Osteocyte (in vitro differentiated cells): ENCODE measurements at places on chromosomes 2 and 18. TPM values are rescaled to one million over a fixed set of nuclear protein-coding genes. Genes with fewer than 3 reads are reported as not detected.

GRCh38 chr2:165631089-165631488 lies 161.6 kb downstream of the CSRNP3 start:
- no peak for DNase-seq
- peaks cover 2% of the 10 kb centered on the region for H3K27me3 ChIP-seq
- H3K4me3 ChIP-seq, result no peak overlapping the region
- H3K36me3 ChIP-seq, result no peaks in the 10 kb centered on the region

- peaks cover 27% of the 10 kb centered on the region for H3K27me3 ChIP-seq
- no peaks in the 10 kb centered on the region for H3K36me3 ChIP-seq
- no peak for DNase-seq
- H3K27ac ChIP-seq, result no peak overlapping the region
Measured at GRCh38 chr2:58875436-58875835, 634.3 kb upstream of the FANCL start.

The COPS8 gene
- 104 and 107 TPM in 2 replicates for total RNA-seq

DNA sequence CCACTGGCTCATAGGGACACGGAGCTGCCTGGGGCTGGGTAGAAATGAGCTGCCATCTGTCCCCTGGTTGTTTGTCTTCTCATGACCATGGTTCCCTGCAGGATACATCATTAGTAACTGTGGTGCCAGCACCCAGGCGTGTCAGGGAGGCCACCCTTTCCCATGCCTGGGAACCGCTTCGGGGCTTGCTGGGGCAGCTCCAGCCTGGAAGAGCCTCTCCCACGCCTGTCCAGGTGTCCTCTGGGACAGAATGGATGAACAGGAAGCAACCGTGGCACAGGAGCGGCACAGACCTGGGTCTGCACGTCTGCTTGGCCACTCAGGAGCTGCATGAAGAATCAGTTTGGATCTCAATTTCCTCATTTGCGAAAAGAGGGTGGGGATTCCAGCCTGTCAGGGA lies 34.8 kb downstream of the SDC1 start:
- no peaks in the 10 kb centered on the region for H3K36me3 ChIP-seq
- no peak for DNase-seq
- peaks cover 28% of the 10 kb centered on the region for H3K4me1 ChIP-seq
- no peak overlapping the region for H3K4me3 ChIP-seq
- H3K27me3 ChIP-seq, result no peaks in the 10 kb centered on the region

DNA sequence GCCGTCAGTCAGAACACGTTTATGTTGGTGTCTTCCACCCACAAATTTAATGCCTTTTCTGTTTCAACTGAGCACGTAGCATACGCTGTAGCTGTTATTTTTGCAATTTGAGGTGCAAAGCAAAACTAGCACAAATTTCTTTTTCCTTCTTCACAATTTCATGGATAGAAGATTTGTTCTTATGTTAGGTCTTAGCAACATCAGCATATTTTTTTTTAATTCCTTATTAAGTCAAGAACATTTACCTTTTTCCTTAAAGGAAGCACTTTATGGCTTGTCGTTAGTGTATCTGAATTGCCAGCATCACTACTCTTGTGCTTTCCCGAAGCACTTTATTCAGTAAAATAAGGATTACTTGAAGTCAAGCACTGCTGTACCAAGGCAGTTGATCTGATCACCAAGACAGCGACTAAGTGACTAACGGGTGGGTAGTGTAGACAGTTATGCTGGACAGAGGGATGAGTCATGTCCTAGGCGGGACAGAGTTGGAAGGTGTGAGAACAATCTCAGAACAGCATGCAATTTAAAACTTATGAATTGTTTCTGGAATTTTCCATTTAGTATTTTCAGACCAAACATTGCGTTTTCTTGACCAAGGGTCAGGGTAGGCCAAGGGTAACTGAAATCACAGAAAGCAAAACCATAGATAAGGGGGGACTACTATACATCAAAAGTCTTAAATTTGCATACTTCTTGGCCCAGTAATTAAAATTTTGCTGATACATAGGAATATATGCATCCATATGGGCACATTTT lies 13.3 kb downstream of the BABAM2 start:
- no peaks in the 10 kb centered on the region for H3K27me3 ChIP-seq
- H3K36me3 ChIP-seq, result peaks cover 24% of the 10 kb centered on the region
- H3K4me3 ChIP-seq, result no peak overlapping the region
- H3K4me1 ChIP-seq, result peaks cover 7% of the 10 kb centered on the region

The AMER3 gene
- total RNA-seq, result not detected in 2 replicates

DNA sequence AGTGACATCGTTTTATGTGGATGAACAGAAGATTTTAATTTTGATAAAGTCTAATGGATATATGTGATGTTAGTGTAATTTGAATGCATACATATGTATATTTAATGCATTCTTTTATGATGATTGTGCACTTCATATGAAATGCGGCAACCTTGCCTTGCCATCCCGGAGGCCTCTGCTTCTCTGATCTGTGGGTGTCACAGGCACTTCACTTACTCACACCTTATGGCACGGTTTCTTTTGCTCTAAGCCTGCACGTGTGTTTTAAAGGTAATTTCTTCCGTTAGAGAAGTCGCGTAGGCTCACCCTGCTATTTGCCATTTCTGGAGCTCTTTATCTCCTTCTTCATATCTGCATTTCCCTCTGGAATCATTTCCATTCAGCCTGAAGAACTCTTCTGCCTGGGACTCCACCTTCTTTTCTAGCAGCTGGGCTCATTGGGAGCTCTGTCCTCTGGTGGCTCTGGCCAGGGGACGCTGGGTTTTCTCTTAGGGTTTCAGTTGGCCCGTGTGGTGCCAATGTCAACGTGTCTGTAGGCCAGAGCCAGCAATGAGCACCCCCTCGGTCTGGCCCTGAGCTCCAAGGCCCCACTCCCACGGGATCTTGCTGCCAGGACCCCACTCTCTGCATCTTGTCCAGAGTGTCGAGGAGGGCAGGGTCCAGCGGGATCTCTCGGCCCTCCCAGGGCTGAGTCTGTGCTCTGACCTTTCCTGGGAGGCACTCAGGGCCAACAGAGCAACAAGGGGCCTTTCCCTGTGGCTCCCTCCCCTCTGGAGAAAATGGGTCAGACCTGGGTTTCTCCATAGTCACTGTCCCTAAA lies 97.3 kb downstream of the RTP5 start:
- H3K4me3 ChIP-seq, result peak overlapping the region; percentile 54
- H3K4me1 ChIP-seq, result peaks cover 20% of the 10 kb centered on the region
- no peak overlapping the region for H3K27ac ChIP-seq
- no peak for DNase-seq
- H3K36me3 ChIP-seq, result no peaks in the 10 kb centered on the region
- H3K27me3 ChIP-seq, result peaks cover 9% of the 10 kb centered on the region

GRCh38 chr2:239399433-239399920 lies 1.3 kb downstream of the HDAC4 start:
- peaks cover 22% of the 10 kb centered on the region for H3K4me1 ChIP-seq
- no peak for DNase-seq
- H3K27ac ChIP-seq, result peak overlapping the region; percentile 66

GRCh38 chr2:241430178-241430577 lies 74.1 kb downstream of the FARP2 start:
- H3K4me1 ChIP-seq, result no peaks in the 10 kb centered on the region
- no peaks in the 10 kb centered on the region for H3K27me3 ChIP-seq
- no peak overlapping the region for H3K27ac ChIP-seq
- DNase-seq, result peak; percentile 34

- H3K4me1 ChIP-seq, result no peaks in the 10 kb centered on the region
- DNase-seq, result no peak
- H3K36me3 ChIP-seq, result no peaks in the 10 kb centered on the region
- no peak overlapping the region for H3K4me3 ChIP-seq
Measured at GRCh38 chr2:118762290-118762689, 85.2 kb downstream of the EN1 start.

- H3K4me1 ChIP-seq, result peaks cover 10% of the 10 kb centered on the region
- peaks cover 16% of the 10 kb centered on the region for H3K36me3 ChIP-seq
- no peak overlapping the region for H3K4me3 ChIP-seq
Measured at GRCh38 chr2:162174746-162175145, 22.7 kb upstream of the GCG start.

- H3K27ac ChIP-seq, result no peak overlapping the region
- H3K4me1 ChIP-seq, result no peaks in the 10 kb centered on the region
- H3K36me3 ChIP-seq, result no peaks in the 10 kb centered on the region
- no peak for DNase-seq
- H3K27me3 ChIP-seq, result no peaks in the 10 kb centered on the region
Measured at GRCh38 chr2:1418566-1418965, 5.3 kb downstream of the TPO start.

DNA sequence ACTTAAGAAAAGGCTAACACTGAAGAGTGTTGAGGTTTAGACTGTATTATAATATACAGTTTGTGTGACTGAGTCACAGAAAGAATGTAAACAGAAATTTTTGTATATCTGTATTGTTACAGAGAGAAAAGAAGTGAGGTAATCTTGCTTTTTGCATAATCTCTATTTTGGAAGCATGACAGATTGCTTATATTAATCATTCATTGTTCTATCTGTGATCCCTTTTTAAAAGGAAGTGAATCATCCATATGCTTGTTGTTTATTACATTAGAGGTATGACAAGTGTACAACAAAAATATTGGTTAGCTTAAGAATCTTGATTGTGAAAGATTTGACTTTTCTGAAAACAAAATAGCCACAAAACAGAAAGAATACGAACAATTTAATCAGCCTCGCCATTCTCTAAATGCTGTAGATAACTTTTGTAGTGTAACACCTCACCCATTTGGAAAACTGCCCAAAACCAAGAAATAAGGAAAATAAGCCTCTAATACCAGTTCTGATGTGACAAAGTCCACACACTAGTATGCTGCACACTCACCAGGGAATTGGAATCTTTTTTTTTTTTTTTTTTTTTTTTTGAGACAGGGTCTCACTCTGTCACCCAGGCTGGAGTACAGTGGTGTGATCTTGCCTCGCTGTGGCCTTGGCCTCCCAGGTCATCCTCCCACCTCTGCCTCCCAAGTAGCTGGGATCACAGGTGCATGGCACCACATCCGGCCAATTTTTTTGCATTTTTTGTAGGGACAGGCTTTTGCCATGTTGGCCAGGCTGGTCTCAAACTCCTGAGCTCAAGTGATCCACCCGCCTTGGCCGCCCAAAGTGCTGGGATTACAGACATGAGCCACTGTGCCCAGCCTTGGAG lies 91.5 kb upstream of the LPIN2 start:
- DNase-seq, result no peak
- H3K27ac ChIP-seq, result no peak overlapping the region
- no peak overlapping the region for H3K4me3 ChIP-seq
- no peaks in the 10 kb centered on the region for H3K27me3 ChIP-seq
- no peaks in the 10 kb centered on the region for H3K36me3 ChIP-seq

DNA sequence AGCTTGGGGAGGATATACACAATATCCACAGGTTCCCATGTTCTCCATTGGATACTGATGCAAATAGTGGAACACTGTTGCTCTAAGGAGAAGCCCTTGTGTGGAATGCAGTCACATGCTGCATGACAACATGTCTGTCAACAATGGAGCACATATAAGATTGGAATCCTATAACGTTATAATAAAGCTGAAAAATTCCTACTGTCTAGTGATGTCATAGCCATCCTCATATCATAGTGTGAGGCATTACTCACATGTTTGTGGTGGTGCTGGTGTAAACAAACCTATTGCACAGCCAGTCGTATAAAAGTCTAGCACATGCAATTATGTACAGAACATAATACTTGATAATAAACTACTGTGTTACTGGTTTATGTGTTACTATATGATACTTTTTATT lies 394.7 kb downstream of the FBXO15 start:
- no peak overlapping the region for H3K4me3 ChIP-seq
- DNase-seq, result no peak
- H3K36me3 ChIP-seq, result no peaks in the 10 kb centered on the region
- H3K27ac ChIP-seq, result no peak overlapping the region

DNA sequence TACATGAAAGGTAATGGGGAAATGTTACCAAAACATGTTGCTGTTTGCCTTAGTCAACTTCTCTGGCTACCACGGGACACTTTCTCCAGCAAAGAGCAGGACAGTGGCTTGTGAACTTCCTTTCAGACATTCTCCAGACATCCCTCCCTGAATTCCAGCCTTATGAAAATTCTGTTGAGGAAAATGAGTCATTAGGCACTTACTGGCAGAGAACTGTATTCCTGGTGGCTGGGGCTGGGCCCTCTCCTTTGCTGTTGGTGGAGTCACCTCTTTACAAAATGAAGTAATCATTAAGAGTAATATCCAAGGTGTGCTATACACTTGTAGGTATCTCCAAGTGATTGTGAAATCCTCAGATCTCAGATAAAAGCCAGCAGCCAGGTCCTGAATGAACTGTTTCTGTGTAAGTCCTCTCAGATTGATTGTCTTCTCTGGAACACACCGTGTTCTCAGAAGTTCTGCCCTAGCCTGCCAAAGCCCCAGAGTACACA lies 1.3 kb upstream of the FAP start:
- peaks cover 6% of the 10 kb centered on the region for H3K36me3 ChIP-seq
- peak overlapping the region; percentile 93 for H3K27ac ChIP-seq
- H3K4me1 ChIP-seq, result peaks cover 74% of the 10 kb centered on the region
- H3K4me3 ChIP-seq, result peak overlapping the region; percentile 20
- no peak for DNase-seq

DNA sequence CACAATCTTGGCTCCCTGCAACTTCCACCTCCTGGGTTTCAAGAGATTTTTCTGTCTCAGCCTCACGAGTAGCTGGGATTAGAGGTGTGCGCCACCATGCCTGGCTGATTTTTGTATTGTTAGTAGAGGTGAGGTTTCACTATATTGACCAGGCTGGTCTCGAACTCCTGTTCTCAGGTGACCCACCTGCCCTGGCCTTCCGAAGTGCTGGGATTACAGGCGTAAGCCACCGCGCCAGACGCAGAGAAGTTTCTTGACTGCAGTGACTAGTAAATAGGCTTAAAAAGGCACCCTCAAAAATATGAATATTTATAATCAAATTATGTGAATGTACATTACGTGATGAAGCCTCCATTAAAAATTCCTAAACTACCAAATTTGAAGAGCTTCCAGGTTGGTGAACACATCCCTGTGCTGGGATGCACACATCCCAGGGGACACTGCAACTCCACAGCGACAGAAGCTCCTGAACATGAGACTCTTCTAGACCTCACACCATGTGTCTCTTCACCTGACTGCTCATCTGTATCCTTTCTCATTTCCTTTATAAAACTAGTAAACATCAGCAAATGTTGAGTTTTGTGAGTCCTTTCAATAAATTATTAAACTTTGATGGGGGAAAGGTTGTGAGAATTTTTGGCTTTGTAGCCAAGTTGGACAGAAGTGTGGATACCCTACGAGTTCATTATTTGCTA lies 203.3 kb upstream of the SPOPL start:
- H3K27ac ChIP-seq, result no peak overlapping the region
- H3K27me3 ChIP-seq, result no peaks in the 10 kb centered on the region
- H3K36me3 ChIP-seq, result no peaks in the 10 kb centered on the region
- no peak overlapping the region for H3K4me3 ChIP-seq

The PROC gene
- 1.6 and 2.5 TPM in 2 replicates for total RNA-seq

The RMDN2 gene
- total RNA-seq, result 8.4 and 8.8 TPM in 2 replicates

DNA sequence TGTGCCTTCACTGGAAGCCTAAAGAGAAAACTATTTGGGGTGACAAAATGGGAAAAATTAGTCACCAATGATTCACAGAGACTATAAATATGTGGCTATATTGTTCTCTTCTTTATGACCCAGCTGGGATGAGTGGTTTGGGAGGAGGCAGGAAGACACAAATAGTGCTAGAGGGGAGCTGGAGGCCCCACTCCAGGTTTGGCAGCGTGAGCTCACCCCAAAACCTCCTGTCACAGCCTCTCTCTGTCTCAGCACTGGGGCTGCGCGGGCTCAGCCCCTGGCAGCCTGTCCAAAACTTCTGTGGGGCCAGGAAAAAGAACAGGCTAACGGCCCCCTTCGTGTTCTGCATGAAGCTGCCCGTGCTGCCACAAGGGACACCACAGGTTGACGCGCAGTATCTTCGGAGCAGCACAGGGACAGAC lies 73.2 kb upstream of the LCLAT1 start:
- no peaks in the 10 kb centered on the region for H3K27me3 ChIP-seq
- H3K4me3 ChIP-seq, result no peak overlapping the region
- DNase-seq, result no peak
- H3K4me1 ChIP-seq, result peaks cover 28% of the 10 kb centered on the region
- no peaks in the 10 kb centered on the region for H3K36me3 ChIP-seq
